ENCODE measurements at places on chromosomes 5 and 9.

DNA sequence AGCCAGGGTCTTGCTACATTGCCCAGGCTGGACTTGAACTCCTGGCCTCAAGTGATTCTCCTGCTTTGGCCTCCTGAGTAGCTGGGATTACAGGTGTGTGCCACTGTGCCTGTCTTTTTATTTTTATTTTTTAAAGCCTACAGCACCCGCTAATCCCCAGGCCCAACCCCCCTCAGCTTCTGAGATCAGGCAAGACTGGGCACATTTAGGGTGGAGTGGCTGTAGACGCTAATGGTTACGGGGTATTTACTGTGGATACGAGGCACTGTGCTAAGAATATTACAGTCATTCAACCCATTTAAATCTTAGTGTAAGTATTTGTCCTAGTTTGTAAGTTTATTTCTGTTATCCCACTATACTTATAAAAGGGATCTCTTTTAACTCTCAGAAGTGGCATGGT lies 175.2 kb downstream of the FANCC start:
- DNase-seq, result no peak

DNA sequence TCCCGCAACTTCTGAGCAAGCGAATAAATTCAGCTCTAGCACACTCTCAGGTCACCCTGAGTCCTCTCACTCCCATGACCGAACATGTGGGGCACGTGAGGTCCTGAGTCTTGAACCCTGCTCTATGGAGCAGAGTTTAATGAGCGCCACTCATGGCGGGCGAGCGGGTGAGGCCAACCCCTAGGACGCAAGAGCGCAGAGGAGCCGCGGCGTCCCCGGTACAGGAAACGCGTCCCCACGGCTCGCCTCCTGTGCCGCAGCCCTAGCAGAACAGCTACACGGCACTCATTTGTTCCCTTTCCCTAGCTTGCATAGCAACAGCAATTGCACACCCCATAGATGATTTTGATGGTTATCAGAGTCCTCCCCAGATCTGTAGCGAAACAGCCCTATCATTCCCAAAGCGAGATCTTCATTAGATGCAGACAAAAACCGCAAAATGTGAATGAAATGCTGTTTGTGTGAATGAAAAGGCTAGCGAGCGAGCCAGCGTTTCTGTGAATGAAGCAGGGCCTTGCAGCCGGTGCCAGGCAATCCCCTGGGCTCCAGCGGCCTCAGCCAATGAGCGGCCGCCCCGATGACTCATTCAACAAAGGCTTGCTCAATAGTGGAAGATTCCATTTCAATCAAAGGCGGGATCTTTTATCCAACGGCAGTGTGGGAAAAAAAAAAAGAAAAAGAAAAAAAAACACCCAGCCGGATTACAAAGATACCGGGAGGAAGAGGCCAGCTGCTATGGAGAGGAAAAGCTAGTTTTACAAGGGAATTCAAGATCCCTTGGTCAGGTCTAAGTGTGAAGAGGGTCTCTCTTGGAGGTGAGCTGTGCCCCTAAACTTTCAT lies 1.5 kb upstream of the SHC3 start:
- DNase-seq, result no peak

GRCh38 chr5:154486427-154486866 lies 8.4 kb upstream of the HAND1 start:
- DNase-seq, result no peak

GRCh38 chr9:101711330-101711941 lies 27.0 kb downstream of the GRIN3A start:
- no peak for DNase-seq

- DNase-seq, result no peak
These were observed 143.9 kb upstream of the NR3C1 start for GRCh38 chr5:143547342-143547741.

- DNase-seq, result no peak
These were observed 79.2 kb upstream of the SLCO4C1 start for GRCh38 chr5:102375272-102375671.

DNA sequence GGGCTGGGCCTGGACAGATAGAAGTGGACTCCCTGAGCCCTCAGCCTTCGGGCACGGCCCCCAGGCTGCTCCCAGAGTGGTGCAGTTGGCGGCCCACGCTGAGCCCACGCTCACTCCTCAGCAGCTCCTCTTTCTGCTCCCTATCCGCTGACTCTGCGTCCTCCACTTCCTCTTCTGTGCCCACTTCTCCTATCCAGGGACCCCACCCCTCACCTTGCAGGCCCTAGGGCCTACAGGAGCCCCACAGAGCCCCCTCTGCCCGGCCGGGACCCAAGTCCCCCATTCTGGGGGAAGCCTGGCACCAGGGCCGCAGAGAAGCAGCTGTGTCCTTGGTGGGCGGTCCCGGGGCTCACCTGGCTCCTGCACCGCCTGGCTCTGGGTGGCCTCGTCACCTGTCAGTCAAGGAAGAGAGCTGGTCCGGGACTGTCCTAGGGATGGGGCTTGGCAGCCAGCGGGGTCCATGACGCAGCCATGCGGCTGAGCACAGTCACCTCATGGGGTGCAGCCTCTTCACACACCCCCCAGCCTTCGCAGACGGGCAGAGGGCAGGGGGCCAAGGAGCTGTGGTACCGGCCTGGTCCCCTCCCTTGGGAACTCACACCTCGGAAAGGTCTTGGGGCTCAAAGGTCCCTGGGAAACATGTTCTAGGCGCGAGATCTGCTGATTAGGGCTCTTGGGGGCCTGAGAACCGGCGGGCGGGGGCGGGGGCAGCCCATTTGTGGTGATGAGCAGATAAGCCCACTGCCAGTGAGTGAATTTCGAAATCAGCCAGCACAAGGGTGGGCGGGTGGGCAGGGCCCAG lies 5.4 kb upstream of the NRARP start:
- DNase-seq, result no peak

GRCh38 chr9:116096046-116096445 lies 57.5 kb upstream of the PAPPA start:
- no peak for DNase-seq

DNA sequence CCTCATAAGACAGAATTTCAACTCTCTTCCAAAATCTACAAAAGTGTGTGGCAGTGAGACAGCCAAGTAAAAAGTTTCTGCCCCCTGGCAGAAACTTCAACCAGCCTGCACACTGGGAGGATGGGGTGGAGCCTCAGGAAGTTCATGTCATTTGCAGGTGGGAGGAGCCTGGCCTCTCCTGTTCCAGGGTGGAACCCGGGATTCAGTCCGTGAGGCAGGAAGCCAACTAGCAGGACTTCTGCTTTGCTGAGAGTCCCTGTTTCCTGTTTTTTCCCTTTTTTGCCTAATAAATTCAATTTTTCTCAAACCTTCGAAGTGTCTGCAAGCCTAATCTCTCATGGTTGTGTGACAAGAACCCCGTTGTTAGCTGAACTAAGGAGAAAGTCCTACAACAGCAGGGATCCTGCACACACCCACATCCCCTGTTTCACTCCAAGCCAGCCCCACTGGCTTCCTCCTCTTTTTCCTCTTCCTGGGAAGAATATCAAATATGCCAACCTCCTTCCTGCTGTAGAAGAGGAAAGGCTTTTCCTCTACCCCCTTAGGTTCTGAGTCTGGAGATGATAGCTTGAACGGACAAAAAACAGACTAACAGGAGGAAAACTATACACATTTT lies 69.3 kb downstream of the ALDH7A1 start:
- DNase-seq, result no peak

DNA sequence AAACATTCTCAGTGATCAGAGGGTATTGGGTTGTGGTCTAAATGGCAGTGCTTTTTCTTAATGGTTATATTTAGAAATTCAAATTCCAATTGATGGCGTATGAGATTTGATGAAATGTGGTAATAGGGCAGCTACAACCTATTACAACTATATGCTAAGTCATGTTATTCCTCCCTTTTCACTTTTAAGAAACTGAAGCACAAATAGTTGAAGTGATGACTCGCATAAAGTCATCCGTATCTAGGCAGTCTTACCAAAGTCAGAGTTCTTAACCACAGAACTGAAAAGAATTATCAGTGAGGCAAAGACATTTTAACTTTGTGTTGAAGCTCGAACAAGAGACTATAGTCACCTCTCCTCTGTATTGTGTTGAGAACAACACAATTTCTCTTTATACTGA lies 28.2 kb downstream of the C9orf152 start:
- no peak for DNase-seq

GRCh38 chr5:118253225-118254061 lies 734.9 kb downstream of the DTWD2 start:
- no peak for DNase-seq

- no peak for DNase-seq
These were observed 50.0 kb downstream of the MCCC2 start for GRCh38 chr5:71637133-71637532.

- DNase-seq, result no peak
These were observed 11.0 kb downstream of the MPDZ start for GRCh38 chr9:13268469-13268868.

GRCh38 chr5:158658446-158659230 lies 441.1 kb downstream of the EBF1 start:
- no peak for DNase-seq

DNA sequence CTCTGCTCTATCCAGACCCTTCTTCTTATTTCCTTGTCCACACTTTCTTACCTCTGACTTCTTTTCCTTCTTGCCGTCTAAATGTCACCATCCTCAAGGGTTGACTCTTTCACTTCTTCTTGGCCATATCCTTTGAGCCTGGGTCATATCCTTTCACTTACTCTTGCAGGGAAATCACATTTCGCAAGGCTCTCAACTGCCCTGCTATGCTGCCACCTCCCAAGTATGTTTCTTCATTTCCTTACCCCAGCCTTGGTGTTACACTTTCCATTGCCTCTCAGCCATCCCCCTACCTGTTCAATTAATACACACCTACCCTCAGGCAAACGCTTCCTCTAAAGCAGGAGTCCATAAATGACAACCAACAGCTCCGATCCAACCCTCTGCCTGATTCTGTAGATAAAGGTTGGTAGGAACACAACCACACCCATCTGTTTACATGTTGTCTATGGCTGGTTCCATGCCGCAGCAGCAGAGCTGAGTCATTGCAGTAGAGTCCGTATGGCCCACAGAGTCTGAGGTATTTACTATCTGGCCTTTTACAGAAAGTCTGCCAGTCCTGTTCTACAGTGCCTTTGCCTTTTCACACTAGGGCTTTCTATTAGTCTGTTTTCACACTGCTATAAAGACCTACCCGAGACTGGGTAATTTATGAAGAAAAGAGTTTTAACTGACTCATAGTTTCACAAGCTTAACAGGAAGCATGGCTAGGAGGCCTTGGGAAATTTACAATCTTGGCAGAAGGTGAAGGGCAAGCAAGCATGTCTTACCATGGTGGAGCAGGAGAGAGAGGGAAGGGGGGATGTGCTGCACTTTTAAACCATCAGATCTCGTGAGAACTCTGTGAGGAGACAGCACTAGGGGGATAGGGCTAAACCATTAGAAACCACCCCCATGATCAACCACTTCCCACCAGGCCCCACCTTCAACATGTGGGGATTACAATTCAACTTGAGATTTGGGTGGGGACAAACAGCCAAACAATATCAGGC lies 97.9 kb downstream of the SV2C start:
- DNase-seq, result no peak

DNA sequence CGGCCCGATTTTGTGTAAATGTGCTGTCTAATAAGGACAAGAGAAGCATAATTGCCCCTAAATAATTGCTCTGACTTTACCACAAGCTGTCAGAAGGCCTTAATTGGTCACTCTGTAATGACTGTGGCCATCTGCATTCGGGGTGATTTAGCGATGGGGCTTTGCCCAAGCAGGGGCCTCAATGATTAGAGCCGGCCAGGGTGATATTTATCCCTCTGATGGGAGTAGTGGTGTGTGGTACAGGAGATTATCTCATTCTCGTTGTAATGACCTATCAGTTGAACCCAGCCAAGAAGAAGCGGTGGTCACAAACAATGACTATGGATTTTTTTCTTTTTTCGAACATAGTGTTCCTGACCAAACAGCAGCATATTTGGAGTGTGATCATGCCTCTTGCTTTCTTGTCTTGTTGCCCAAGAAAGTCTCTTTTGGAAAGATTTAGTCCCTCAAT lies 72.0 kb upstream of the SAP30L start:
- no peak for DNase-seq

DNA sequence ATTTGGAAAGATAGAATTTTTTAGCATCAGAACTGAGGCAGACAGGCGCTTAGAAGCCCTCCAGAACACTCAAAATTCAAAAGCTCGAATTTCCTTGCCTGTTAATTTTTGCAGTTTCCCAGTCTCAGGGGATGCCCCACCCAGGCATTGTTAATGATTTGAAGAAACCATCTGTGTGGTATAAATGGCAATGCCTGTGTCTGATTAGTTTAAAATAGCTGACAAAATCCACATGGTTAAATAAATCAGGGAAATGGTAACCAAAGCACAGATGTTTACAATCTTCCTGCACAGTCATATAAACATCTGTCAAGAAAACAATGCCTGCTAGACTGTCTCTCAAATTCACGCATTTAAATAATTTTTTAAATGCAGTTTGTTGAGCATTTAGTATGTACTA lies 185.2 kb upstream of the RGMB start:
- DNase-seq, result no peak

- DNase-seq, result no peak
These were observed 38.7 kb downstream of the JAKMIP2 start for GRCh38 chr5:147743678-147744374.

DNA sequence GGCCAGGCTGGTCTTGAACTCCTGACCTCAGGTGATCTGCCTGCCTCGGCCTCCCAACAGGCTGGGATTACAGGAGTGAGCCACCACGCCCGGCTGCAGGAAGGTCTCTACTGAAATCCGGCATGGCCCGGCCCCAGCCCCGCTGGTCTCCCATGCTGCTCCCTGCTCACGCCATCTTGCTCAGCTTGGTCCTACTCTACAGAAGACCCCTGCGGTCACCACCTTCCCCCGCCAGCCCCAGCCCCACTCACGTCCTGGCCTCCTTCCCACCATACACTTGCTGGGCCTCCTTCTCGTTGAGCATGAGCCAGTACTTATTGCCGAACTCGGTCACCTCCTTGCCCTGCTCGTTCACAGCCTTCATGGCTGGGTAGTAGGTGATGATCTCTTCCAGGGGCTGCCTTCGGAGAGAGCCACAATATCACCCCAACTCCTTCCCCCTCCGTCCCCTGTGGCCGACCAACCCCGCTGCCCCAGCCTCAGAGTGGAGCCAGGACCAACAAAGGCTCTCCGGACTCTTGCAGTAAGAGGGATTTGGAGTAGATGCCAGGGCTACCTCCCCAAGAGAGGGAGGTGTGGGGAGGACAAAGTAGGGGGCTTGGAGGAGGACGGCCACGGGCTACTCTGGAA lies 4.0 kb downstream of the PTGES2 start:
- no peak for DNase-seq

GRCh38 chr9:89817151-89817950 lies 212.5 kb downstream of the GADD45G start:
- DNase-seq, result no peak

- DNase-seq, result no peak
These were observed 412.0 kb downstream of the ACTL7B start for GRCh38 chr9:108443741-108444140.

Data from stimulated activated CD8-positive, alpha-beta memory T cell treated with anti-CD3 and anti-CD28 coated beads, Interleukin-2, amount 100 ng/mL, for 1 hour (primary cell).